ENCODE measurements at places on chromosomes 6 and 20.

- no peak for DNase-seq
Observed at GRCh38 chr6:119197271-119197670, 118.8 kb upstream of the FAM184A start.

GRCh38 chr6:35469751-35470662 is 1.8 kb downstream of the RPL10A start:
- no peak for DNase-seq

GRCh38 chr20:37347891-37348791 is 2.2 kb downstream of the SRC start:
- peak; percentile 62 for DNase-seq

- no peak for DNase-seq
Observed at GRCh38 chr20:10949930-10950783, 276.4 kb upstream of the JAG1 start.

DNA sequence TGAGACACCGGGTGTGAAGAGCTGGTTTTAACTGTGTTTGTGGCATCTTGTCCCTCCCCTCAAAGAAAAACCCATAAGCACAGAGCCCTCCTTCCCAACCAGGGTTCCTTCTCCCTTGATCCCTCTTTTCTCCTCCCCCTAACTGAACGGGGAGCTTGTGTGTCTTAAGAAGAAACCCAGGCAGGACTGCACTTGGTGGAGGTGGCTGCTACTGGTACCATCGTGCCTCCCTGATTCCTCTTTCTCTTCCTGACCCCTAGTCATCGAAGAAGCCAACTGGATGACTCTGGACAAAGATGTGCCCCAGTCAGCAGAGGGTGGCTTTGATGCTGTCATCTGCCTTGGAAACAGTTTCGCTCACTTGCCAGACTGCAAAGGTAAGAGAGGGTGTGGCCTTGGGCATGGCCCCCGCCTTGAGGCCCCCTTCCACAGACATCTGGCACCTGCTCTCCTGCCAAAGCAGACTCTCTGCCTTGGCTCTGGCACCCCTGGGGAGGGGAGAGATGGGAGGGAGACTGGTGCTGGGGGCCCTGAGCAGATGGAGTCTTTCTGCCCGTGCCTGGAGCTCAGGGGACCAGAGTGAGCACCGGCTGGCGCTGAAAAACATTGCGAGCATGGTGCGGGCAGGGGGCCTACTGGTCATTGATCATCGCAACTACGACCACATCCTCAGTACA is 2.1 kb downstream of the GNMT start:
- DNase-seq: no peak
